ENCODE measurements at places on chromosomes 1 and 21.

- DNase-seq: no peak
Observed at GRCh38 chr1:63902844-63903589, 129.2 kb downstream of the ROR1 start.

GRCh38 chr1:110674337-110675059 is at the start of gene KCNA3:
Gene KCNA3 (minus strand): TSS chr1:110674940. CDS start chr1:110674809, 131 bp downstream.
- peak; percentile 52 for DNase-seq

GRCh38 chr1:44613941-44614340 is 60.3 kb downstream of the TMEM53 start:
- DNase-seq: no peak

- DNase-seq: no peak
Observed at GRCh38 chr1:110783292-110783918, 89.5 kb upstream of the CD53 start.

- DNase-seq: no peak
Observed at GRCh38 chr1:84748364-84748763, 58.1 kb upstream of the SSX2IP start.

GRCh38 chr1:197247465-197247864 is 20.6 kb upstream of the CRB1 start:
- no peak for DNase-seq

- DNase-seq: no peak
Observed at GRCh38 chr21:29351691-29352090, 53.0 kb downstream of the BACH1 start.

DNA sequence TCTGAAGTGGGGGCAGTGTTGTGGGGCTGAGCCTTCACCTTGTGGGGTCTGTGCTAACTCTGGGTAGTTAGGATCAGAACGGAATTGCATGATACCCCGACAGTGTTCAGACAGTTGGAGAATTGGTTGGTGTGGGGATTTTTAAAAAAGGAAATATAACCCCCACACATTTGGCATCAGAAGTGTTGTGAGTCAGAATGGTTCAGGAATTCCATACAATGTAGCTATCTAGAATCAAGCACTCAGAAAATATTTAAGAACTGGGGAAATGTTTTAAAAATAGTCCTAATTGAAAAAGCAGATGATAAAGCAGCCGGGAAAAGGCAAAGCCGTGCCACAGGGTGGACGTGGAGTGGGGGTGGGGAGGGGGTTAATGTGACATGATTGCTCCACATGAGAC is 6.5 kb upstream of the S100A7 start:
- no peak for DNase-seq

DNA sequence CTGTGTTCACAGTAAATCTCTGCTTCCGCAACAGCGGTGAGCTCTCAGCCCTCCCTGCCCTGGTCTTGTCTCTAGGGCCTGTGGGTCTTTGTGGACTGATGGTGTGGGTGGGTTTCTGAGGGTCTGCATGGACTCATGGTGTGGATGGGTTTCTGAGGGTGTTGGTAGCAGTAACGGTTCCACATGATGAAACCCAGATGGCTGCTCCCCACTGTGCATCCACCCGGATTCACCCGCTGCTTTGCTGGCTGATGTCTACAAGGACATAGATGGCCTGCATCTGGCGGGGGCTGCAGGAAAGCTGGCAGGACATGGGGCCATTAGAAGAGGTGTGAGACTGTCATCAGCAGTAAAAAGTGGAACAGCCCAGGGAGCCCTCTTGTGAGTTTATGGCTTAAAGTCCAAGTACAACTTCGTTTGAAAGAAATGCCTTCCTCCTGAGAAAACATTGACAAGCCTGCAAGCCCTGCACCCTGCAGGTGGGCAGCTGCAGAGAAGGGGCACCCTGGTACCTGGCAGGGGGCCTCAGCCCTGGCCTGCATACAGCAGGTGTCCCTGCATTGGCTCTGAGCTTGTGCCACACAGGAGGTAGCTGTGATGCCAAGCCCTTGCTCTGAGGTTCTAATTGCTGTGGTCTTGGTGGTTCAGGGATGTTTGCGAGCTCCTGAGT is 156.9 kb upstream of the COL6A1 start:
- no peak for DNase-seq

GRCh38 chr21:16047904-16048303 is 318.1 kb downstream of the USP25 start:
- no peak for DNase-seq

- DNase-seq: peak; percentile 45
Observed at GRCh38 chr1:205285381-205286101, 36.0 kb downstream of the NUAK2 start.

GRCh38 chr1:223631956-223632355 is 33.5 kb downstream of the CAPN8 start:
- no peak for DNase-seq

- no peak for DNase-seq
Observed at GRCh38 chr1:110153407-110153950, 3.2 kb downstream of the SLC6A17 start.

GRCh38 chr21:33313183-33313582 is 11.6 kb upstream of the IFNAR1 start:
- no peak for DNase-seq

- DNase-seq: no peak
Observed at GRCh38 chr1:202171292-202172014, 11.1 kb upstream of the PTPN7 start.

DNA sequence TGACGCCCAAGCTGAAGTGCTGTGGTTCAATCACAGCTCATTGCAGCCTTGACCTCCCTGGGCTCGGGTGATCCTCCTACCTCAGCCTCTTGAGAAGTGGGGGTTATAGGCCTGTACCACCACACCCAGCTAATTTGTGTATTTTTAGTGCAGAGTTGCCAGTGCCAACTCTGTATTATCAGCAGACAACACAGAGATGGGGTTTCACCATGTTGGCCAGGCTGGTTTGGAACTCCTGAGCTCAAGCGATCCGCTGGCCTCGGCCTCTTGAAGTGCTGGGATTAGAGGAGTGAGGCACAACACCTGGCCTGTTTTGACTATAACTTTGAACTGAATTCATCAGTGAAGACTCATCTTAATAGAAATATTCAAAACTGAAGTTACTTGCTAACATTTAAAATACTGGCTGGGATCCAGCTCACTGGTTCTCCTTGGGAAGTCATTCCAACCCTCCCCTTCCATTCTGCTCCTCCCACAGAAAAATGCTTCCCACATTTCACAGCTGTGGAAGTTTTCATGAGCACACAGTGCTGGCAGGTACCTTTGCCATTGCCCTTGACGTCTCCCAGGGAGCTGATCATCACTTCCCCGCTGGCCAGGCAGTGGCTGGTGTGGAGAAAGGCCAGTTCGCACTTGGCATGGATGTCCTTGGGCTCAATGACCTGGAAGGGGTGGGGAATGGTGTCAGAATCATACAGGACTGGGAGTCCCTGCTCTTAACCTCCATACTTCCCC is 4.7 kb downstream of the SELENBP1 start:
- DNase-seq: no peak

- no peak for DNase-seq
Observed at GRCh38 chr21:16742131-16742641, 770.7 kb upstream of the CXADR start.

GRCh38 chr1:91650764-91651163 is 150.1 kb downstream of the CDC7 start:
- DNase-seq: no peak

- DNase-seq: no peak
Observed at GRCh38 chr1:226443439-226443838, 35.5 kb upstream of the PARP1 start.

GRCh38 chr1:1969953-1970716 is 33.5 kb downstream of the CFAP74 start:
- no peak for DNase-seq

DNA sequence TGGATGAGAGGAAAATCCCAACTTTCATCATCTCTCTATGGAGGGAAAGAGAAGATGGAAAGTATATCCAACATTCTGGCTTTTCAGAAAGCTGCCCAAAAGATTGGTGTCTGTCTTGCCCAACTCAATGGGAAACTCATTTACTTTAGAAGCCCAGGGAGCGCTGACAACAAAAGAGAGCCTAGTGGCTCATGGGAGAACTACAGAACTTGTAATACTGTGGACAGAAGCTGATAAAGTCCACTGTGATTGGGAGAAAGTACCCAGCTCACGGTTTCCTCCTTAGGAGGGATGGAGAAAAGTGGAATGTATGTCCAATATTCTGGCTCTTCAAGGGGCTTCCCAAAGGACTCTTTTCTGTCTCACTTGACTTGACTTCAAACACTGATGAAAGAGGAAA is 66.0 kb downstream of the RGS21 start:
- DNase-seq: no peak

DNA sequence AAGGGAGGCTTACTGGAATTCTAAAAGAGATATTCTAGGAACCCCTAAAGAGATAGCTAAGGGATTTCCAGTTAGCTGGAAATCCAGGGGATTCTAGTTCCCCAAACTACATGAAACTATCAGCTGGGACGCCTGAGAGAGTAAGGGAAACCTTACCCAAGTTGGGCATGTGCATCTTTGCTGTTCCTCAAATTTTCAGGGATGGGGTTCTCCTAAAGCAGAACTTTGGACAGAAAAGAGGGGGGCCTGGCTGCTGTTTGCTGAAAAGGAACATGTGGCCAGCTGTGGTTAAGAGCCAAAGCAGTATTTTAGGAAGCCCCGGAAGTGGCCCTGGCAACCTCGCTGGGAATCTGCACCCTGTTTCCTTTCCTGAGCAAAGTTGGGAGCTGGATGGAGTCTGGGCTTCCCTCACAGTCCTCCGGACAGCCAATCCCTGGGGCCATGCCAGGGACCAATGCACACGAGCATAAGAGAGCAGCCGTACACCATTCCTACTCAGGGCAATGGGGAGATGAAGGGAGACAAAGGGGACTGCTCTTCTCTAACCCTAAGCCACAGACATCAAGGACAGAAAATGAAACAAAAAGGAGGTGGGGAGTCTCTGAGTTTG is 154.3 kb downstream of the PLXNA2 start:
- no peak for DNase-seq

DNA sequence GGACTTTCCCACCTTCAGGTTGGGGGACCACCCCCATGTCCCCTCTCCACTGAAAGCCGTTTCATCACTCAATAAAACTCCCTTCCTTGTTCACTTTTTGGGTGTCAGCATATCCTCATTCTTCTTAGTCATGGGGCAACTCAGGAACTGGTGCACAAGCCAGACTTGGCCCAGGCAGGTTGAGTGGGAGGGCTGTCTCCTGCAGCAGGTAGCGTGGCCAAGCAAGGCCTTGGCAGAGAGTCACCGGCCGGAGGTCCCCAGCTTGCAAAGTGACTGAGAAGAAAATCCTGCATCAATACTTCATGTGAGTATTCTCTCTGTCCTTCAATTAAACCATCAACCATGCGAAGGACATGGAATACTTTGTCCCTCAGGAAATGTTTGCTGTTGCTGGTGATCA is 148.9 kb downstream of the RHOU start:
- no peak for DNase-seq

DNA sequence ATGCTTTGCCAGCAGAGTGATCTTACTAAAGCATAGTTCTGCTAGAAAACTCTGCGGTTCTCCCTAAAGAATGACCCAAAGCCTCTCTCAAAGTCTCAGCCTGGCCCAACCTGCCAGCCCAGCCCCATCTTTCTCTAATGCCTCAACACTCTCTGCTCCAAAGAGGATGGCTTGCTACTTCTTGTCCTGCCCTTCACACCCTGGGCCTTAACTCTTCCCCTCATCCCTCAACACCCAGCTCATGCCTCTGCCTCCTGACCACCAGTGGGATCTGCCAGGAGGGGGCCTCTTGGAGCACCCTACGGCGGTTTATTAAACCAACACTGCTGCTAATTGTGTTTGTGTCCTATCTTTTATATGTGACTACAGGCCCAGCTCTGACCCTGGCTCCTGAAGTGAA is 52.4 kb downstream of the CD58 start:
- DNase-seq: no peak

- no peak for DNase-seq
Observed at GRCh38 chr21:16179773-16180172, 450.0 kb downstream of the USP25 start.

Measured in stimulated activated CD8-positive, alpha-beta memory T cell treated with anti-CD3 and anti-CD28 coated beads, Interleukin-7, amount 100 ng/mL, for 48 hours (primary cell).